Activated naive CD8-positive, alpha-beta T cell treated with anti-CD3 and anti-CD28 coated beads, Interleukin-2, amount 10 ng/mL, durations not matched to agents 7 days and 5 days (primary cell): ENCODE measurements at places on chromosomes 7 and 10. TPM values are rescaled to one million over a fixed set of nuclear protein-coding genes. Genes with fewer than 3 reads are reported as not detected.

VIM gene
- total RNA-seq = 1,738 TPM

DPP6 gene
- total RNA-seq = not detected

SLC26A5 gene
- 0.25 TPM for total RNA-seq

FAM25G gene
- not detected for total RNA-seq

TET1 gene
- 3.8 TPM for total RNA-seq

DNA sequence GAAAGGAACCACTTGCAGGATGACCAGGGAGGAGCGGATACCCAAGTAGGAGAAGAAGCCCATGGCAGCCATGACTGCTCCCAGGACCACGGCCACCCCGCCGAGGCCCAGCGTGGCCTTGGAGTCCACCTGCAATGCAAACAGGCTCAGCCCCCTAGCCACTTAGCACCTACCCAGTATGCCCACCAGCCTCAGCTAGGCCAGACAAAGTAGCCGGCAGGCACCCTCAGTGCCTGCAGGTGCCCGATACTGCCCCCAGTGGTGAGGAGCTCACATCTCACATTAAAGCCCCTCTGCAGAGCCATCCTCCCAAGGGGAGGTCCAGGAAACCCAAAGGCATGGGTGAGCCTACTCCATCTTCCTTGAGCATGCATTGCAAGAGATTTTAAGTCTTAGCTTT is 6.6 kb downstream of the NPC1L1 start:
- peak; percentile 55 for DNase-seq

GRCh38 chr10:114404171-114405010 is at the start of gene AFAP1L2:
Gene AFAP1L2 (minus strand): TSS chr10:114404502. CDS start chr10:114404455, 47 bp downstream.
- DNase-seq = peak; percentile 43
